ENCODE measurements at places on chromosomes 16 and 17.

DNA sequence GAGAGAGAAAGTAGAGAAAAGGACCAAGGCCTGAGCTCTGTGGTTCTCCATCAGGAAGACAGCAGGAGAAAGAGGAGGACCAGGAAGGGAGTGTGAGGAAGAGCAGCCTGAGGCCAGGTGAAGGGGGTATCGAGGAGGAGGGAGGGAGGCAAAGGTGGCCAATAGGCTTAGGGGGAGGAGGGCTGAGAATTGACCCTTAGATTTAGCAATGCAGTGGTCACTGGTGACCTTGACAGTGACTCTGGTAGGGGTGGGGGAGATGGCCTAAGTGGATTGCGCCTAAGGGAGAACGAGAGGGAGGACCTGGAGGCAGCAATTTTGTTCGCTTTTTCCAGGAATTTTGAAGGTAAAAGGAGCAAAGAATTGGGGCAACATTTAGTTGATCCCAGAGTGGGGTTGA, 5.4 kb upstream of the NAGS start:
- DNase-seq = no peak

DNA sequence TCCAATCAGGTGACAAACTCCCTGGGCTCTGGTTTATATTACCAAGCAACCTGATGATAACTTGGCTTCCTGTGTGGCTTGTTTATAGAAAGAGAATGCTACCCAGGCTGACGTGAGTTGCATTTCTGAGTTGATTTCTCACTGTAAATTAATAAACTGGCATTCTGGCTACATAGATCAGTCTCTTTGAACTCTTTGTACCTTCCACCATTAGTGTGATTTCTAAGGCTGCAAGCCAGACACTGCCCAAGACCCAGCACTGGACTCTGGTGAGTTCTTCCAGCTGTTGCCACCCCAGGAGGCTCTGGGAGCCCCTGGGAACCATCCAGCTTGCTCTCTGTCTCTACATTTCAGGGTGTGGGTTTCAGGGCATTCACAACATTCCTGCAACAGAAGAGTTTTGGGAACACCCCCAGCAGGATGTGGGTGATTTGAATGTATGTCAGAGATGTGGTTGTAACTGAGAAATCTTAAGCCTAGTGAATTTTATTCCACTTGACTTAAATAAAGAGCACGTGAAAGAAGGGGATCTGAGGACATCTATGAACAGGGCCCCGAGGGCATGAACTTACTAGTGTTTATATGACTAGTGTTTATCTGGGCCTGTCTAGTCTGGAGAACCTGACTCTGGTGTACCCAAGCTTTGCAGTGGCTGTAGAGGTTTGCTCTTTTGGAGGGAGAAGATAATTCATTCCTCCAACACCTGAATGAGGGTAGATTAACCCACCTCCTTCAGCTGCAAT, 30.3 kb upstream of the LRRC37A start:
- no peak for DNase-seq

DNA sequence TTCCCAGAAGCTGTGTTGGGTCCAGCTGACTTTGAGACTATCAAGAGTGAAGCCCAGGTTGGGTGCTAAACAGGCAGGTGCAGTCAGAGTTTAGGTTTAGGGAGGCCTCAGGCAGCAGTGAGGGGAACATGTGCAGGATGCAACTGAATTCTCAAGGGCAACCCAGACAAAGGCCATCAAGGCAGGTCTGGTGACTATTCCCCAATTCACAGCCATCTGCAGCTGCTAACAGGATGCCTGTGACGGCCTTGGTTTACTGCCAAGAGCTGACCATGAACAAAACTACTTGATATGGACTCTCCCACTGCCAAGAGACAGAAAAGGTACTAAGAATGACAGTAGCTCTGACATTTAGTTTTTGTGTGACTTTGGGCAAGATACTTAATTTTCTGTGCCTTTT, 45.2 kb upstream of the BCAR1 start:
- DNase-seq = no peak

GRCh38 chr17:3547628-3548027, 10.0 kb downstream of the TRPV3 start:
- no peak for DNase-seq

GRCh38 chr17:55420776-55421178, 858 bp downstream of the MMD start:
- DNase-seq = no peak

DNA sequence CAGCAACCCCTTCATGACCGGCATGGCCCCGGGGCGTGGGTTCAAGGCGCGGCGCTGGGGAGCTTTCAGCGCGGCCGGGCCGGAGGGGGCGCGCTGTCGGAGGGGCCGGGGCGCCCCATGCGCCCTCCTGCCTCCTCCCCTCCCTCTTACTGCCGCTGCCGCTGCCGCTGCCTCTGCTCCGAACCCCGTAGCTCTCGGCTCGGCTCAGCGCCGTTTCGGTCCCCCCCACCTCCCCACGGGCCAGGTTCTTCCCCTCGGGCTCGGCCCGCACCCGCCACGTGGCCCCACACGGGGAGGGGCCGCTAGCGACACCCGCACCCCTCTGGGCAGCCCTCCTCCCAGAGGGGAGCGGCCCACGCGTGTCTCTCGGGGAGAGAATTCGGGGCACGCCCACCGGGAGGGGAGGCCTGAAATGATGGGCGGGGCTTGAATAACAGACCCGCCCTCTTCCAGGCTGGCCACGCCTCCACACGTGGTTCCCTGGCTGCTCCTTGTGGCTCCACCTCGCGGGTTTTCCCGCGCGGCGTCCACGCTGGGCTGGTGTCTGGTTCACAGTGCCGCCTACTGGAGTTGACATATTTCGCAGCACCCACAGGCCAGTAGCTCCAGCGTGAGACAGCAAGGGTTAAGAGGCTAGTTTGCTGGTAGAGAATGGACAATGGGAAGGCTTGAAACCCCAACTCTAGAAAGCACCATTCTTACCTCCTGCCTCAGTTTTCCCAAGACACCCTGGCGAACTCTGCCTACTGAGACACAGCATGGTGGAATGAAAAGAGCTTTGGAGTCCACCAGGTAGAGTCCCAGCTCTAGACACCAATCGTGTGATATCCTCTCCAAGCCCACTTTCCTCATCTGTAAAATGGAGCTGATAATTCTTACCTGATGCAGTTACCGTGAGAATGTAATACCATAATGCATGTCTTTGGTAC, at the start of gene KCNH4:
TSS of gene KCNH4 (minus strand) at position 221 of the 929 bp plus-strand sequence. CDS start at position 24, 197 bp downstream.
- DNase-seq = peak; percentile 94

DNA sequence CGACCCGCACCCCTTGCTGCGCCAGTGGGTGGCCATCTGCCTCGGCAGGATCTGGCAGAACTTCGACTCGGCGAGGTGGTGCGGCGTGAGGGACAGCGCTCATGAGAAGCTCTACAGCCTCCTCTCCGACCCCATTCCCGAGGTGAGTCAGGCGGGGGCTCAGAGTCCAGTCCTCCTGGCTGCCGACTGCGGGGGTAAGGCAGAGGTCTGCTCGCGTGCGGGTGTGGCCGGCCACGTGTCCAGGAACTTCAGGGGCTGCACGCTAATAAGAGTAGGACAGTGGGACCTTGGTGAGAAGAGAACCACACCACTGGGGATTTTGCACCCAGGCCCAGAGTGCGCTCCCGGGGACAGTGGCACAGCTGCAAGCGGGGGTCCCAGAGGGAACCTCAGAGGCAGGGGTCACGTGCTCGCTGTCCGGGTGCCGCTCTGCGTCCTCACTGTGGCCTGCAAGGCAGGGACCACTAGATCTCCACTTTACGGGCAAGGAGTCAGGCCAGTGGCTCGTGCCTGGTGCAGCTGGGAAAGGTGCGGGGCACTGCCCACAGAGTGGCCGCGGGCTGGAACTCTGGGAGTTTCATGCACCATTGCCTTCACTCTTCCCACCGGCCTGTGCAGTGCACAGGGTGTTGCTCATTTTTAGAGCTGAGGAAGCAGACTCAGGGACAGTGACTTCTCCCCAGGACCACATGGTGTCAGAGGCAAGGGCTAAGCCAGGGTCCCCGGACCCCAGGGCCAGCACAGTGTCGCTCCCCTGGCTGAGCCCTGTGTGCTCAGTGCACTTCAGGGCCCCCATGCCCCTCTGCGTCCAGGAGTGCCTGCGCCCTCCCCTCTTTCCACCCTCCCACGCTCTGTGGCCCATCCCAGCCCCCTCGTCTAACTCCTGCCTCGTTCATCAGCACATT, 107.6 kb upstream of the CHMP6 start:
- no peak for DNase-seq

DNA sequence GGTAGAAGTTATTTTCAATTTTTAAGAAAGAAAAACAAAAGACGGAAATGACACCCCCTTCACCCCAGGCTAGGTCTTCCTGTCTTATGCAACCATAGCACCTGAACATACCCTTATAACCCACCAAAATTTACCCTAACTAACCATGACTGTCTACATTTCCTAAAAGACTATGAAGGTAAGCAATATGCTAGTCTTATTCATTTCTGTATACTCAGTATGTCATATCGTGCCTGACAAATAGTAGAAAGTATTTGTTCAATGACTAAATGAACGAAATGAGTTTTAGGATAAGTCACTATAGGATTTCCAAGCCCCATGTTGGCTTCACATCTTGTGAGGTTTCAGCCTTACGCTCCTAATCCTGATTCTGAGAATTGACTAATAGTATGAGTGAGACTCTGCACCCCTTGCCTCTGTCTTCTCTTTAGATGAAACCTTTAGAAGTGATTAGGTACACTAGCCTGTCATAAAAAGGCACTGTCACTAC, 6.5 kb downstream of the ADAT1 start:
- DNase-seq = no peak

DNA sequence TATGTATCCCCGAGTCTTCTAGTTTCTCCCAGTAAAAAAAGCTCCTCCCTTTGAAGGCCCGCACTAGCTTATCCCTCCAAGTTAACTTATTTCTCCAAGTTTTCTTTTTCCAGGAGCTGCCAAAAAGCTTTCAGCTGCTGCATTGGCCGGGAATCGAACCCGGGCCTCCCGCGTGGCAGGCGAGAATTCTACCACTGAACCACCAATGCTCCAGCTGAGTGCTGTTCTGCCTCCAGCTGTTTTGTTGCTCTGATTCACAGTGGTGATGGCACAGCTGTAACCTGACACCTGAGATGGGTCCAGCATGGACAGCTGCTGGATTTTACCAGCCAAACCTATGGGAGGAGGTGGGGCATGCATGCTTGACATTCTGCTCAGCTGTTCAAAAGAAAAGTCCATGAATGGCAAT, 22.1 kb downstream of the VAC14 start:
- DNase-seq = no peak

DNA sequence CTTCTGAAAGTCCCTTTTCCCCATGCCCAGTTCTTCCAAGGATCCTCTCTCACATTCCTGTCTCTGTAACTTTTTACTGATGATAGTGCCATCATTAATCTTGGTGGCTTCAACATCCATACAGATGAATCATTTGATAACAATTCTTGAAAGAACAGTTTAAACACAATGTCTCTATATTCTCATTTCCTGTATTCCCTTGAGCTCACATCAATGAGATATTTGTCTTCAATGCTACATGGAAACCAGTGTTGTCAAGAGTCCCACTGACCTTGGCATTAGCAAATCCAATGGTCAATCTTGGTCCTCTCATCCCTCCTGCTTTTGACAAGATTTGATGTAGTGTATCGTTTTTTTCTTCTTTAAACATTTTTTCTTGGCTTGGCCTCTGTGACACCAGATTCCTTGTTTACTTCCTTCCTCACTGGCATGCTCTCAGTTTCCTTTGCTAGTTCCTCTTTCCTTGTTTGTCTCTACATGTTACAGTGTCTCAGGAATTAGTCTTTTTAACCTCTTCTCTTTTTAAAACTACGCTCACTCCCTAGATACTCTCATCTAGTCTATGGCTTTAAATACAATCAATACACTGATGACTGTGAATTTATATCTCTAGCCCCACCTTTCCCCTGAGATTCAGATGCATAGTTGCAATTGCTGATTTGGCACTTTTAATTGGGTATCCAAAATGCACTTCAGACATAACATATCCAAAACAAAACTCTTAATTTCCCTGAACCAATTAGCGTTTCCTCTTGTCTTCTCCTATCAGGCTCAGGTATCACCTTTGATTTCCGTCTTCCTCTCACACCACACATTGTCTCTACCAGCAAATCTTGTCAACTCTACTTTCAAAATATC, 134.0 kb downstream of the MYO1D start:
- DNase-seq = no peak

- DNase-seq = peak; percentile 47
These were observed 14.8 kb upstream of the ZNF287 start for GRCh38 chr17:16583781-16584180.

DNA sequence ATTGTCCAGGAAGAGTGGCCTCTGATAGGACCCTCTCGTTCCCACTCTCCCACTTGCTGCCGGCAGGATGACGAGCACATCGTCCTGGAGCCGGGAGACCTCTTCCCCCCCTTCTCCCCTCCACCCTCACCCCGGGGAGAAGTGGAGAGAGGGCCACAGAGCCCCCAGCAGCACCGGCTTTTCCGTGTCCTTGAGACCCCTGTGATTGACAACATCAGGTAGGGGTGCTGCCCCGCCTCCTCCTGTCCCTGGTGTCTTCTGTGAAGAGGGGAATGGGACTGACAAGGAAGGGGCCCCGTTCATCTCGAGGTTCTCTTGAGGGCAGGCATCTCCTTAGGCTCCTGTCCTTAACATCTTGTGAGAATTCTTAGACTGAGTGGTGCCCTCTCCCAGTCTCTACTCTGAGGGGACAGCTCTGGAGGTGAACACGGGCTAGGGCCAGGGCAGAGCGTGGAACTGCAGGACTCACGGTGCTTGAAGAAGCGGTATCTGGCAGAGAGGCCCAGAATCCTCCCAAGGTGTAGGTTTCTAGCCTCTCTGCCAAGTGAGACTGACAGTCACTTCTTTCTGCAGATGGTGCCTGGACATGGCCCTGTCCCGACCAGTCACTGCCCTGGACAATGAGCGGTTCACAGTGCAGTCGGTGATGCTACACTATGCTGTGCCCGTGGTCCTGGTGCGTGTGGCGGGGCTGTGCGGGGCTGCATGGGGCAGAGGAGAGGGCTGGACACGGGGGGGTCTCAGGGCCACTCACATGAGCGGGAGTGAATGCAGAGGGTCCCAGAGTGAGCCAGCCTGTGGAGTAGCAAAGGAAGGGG, 26.4 kb downstream of the CASKIN2 start:
- DNase-seq = no peak

DNA sequence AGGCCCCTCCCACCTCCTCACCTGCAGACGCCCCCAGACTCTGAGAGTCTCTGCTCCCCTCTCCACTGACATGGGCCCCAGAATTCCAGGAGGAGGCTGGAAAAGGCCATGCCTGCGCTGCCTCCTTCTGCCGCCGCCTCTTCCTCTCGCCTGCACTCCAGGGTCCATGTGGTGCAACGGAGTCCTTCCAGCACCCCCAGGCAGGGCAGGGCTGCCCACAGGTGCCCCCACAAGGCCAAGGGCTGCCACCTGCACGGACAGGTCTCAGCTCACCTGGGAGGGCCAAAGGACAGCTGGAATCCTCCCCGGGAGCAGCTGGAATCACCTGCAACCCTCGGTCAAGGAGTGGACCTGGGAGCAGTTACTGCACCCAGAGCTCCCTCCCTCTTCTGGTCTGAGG, 194.9 kb downstream of the RBFOX3 start:
- DNase-seq = no peak
